ENCODE measurements at places on chromosomes 16 and 17.

GRCh38 chr17:28230011-28230410 lies 89.0 kb upstream of the TMEM97 start:
- DNase-seq, result no peak

GRCh38 chr17:7716901-7717755 lies at the start of gene DNAH2:
Gene DNAH2 (plus strand): TSS chr17:7717744. CDS start chr17:7719735, 1,991 bp downstream.
- no peak for DNase-seq

GRCh38 chr16:61763013-61763412 lies 273.2 kb downstream of the CDH8 start:
- DNase-seq, result no peak

- DNase-seq, result peak; percentile 60
Measured at GRCh38 chr17:8120520-8121406, 2.4 kb upstream of the ALOXE3 start.

GRCh38 chr16:50267151-50267631 lies 840 bp downstream of the ADCY7 start:
- DNase-seq, result no peak

DNA sequence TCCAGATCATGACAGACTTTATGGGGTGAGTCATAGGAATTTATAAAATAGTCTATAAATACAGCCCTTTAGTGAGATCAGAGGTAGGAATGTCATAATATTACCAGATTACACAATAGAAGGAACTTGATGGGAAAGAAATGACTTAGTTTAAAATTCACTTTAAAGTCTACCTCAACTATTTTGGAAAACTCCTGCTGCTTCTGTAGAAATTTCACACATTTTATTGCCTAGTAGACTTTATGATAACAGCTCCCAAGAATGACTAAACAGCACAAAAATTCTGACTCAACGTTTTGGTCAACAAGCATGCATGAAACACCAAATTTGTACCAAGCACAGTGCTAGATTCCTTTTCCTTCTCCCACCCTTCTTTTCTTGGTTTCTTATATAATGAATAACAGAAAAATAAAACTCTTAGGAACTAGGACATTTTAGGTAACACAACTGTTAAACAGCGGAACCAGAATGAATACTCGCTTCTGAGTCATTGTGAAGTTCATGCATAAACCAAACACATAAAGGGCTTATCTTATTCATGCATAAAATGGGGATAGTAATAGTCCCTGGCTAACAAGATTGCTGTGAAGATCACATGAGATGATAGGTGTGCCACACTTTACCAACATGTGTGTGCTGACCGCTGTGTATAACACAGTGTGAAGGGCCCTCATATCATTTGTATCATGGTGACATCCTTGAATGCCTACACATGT lies 243.9 kb downstream of the CDH8 start:
- DNase-seq, result no peak

GRCh38 chr17:80220054-80220735 lies at the start of the genes SGSH and SLC26A11:
Gene SGSH (minus strand): TSS chr17:80220333. CDS start chr17:80220313, 20 bp downstream.
Gene SLC26A11 (plus strand): TSS chr17:80220427. CDS start chr17:80221561, 1,134 bp downstream.
- DNase-seq, result peak; percentile 13

GRCh38 chr16:52265446-52265861 lies 281.5 kb downstream of the TOX3 start:
- no peak for DNase-seq

- no peak for DNase-seq
Measured at GRCh38 chr16:65749506-65749905, 617.0 kb upstream of the CDH5 start.

DNA sequence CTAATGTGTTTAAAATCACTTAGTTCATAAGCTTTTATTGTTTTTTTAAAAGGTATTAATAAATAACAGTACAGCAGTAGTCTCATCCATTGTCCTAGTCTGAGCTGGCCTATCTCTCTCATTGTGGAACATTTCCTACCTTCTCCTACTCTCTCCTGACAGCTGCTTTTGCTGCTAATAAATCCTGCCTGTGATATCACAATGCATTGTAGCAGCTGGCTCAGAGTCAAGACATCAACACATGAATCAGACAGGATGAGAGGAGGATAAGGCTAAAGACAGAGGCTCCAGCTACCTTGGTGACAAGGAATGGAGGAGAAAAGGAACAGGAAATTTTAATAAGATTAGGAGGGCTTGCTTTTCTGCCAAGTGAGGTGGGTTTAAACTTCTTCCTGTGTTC lies 626.1 kb downstream of the HS3ST4 start:
- no peak for DNase-seq

DNA sequence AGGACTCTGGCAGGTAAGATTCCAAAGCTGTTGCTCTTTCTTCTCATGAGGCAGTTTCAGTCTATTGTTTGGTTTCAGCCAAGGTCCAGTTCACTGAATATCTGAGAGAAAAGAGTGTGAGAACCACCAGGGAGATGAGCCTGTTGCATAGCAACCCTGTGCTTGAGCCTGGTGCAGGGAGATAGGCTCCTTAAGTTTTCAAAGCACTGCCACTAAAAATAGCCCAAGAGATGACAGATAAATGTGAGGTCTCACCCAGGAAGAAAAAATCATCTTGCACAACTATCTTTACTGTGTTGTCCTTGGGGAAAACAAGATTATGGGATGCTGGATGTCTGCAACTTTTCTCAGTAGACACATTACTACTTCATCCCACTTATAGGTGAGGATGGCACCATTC lies 26.2 kb upstream of the NUDT7 start:
- DNase-seq, result no peak

- DNase-seq, result no peak
Measured at GRCh38 chr16:72985148-72985941, 62.6 kb downstream of the ZFHX3 start.

- DNase-seq, result no peak
Measured at GRCh38 chr17:8038954-8039610, at the start of gene ALOX15B. Gene ALOX15B (plus strand): TSS chr17:8039059. CDS start chr17:8039156, 97 bp downstream.

GRCh38 chr16:29871822-29872546 lies 9.0 kb upstream of the CDIPT start:
- no peak for DNase-seq

DNA sequence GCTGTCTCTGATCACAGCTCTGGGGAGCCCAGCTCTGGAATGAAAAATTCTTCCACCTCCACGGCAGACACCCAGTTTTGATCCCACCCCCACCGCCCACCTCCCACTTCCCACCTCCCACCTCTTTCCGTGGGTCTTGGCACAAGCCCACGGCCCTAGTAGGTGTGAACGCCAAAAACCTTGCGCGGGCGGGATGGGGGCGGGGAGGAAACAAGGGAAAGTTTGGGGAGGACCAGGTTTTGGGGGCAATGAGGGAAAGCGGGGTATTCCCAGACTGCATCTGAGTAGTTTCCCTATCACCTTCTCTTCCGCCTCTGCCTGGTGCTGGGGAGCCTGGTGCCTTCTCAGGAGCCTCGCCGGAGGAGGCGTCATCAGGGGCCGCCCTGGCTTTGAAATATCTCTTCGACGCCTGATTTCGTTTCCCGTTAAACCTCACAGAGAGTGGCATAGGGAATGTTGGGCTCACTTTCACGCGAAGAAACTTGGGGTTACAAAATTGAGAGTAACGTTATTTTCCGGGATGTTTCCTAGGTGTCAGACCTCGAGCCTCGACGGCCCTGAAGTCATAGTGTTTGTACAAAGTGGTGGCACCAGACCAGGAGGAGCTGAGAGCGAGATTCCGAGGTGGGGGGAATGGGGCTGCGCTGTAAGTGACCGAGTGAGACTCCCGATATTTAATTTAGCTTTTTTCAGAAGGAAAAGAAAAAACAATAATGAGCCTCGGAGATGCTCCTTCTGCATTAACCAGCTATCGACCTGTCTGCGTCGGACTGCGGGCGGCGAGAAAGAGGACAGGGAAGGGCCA lies 1.6 kb upstream of the IRX3 start:
- no peak for DNase-seq

DNA sequence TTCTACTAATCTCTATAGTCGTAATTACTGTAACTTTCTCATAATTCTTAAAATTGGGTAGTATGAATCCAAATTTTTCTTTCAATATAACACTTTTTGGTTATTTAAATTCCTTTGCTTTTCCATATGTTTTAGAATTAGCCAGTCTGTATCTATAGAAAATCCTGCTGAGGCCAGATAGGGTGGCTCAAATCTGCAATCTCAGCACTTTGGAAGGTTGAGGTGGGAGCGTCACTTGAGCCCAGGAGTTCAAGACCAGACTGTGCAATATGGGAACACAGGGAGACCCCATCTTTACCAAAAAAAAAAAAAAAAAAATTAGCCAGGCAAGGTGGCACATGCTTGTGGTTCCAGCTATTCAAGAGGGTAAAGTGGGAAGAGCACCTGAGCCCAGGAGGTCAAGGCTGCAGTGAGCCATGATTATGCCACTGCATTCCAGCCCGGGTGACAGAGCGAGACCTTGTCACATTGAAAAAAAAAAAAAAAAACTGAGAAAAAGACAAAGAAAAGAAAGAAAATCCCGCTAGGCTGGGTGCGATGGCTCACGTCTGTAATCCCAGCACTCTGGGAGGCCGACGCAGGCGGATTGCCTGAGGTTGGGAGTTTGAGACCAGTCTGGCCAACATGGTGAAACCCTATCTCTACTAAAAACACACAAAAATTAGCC lies 9.3 kb downstream of the TERF2 start:
- DNase-seq, result no peak

DNA sequence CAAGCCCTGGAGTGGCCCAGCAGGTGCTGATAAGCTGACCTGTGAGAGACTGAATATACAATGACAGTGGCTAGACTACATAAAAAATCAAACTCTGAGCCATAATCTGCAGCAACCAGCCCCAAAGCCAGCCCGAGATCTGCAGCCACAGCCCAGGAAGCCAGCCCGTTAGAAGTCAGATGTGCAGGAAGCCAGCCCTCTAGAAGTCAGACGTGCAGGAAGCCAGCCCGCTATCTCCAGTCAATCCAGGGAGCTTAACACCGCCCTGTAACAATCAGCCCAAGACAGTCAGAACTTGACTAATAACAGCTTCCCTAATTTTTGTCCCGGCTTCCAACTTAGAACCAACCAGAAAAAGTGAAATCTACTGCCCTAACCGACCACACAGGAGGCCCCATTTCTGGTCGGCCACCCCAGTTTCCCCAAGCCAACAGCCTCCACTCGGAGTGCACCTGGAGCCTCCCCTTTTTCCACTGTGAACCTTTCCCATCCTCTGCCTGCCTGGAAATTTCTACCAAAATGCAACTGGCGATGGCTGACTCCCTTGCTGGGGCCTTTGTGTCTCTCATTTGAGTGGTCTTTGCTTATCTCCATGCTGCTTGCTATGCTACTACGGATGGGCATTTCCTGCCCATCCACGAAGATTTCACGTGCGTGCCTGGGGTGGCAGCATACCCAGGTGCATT lies 769.3 kb downstream of the KCNJ18 start:
- DNase-seq, result no peak

DNA sequence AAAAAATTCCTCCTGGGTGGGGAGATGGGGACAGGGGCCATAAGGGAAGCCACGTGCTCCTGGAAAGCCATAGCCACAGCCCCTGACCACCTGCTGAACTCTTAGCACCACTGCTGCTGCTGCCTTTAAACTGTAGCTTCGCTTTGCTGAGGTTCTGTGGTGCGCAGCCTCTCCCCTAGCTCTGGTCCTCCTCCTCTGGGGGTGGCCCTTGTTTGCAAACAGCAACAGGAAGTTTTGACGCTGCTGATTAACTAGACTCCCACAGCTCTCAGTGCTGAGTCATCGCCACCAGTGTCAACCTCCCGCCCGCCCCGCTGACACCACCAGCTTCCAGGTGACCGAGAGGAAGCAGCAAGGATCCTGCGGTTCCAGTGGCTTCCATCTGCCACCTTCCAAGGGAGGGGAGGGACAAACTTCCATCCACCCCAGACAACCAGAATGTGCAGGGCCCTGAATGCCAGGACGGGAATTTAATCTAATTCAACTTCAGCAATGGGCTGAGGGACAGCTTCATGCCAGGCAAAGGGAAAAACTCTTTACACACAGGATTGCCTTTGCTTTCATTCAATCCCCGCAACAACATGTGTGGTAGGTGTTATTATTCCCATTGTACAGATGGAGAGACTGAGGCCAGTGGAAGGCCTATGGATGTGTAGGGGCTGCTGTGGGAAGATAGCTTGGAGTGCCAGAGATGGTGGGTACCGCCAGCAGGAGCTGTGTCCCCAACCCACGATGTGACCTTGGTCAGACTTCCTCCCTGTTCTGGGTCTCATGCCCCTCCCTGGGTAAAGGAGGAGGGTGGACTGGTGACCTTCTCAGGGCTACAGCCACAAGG lies 8.1 kb upstream of the KIFC3 start:
- peak; percentile 20 for DNase-seq

DNA sequence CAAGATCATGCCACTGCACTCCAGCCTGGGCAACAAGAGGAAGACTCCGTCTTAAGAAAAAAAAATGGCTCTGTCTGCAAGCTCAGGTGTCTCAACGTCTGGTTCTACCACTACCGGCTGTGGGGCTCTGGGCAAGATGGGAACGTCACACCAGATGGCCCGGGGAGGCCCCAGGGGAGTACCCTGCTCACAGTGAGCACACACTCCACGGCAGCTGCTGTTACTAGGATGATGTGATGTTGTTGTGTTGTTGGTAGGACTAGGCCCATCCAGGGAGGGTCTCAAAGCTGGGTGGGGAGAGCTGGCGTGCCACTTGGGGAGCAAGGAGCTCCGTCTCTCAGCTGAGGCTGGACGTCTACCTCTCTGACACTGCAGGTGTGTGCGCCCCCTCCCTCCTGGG lies 9.4 kb upstream of the NPTX1 start:
- no peak for DNase-seq

DNA sequence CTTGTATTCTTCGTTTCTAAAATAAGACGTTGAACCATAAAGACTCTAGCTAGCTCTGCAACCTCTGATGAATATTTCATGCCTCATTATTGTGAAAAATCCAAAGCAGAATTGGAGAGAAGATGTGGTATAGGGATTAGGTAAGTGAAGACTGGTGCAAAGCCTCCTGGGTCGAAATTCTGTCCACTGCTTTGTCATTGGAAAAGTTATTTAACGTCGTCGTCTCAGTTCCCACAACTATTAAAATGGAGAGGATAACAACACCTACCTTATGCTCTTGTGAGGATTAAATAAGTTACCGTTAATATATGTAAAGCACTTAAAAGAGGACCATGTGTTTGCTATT lies 1.4 kb upstream of the PRPSAP2 start:
- no peak for DNase-seq

GRCh38 chr17:43393944-43394482 lies 4.8 kb upstream of the ARL4D start:
- DNase-seq, result peak; percentile 77
